ENCODE measurements at places on chromosomes 4 and X.
A peak's percentile ranks its signal among the peaks of the same experiment; 100 is the strongest.

DNA sequence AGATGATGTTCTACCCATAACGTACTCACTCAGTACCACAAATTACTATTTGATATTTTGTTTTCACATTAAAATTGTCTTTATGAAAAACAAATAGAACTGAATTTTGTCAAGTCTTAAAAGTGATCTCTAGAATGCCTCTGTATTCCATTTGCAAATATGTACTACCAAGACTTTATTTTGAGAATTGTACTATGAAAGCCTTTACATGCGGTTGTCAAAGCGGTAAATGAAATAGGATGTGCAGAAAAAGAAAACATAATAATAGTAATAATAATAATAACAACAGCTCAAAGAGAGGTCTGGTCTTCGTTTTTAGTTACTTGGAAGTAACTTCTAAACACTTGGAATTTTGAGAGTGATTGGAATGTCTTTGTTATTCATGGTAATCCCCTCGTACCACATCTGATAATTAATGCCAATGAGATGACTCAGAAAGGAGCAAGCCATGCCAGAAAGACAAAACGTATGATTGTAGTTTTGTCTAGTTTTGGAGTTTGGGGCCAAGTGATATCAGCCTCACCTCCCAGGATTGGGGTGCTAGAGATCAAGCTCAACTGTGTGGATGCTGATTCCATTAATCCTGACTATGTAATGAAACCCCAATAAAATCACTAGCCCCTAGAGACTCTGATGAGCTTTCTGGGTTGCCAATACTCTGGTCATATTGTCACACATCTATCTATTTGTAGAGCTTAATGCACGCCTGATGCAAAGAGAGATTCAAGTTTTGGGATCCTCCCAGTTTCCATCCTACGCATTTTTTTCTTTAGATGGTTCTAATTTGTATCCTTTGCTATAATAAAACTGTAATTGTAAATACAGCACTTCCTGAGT, 20.2 kb upstream of the CTSO start:
- no peak for DNase-seq

- DNase-seq, result peak; percentile 6
Measured at GRCh38 chr4:24032371-24032989, 142.6 kb upstream of the PPARGC1A start.

DNA sequence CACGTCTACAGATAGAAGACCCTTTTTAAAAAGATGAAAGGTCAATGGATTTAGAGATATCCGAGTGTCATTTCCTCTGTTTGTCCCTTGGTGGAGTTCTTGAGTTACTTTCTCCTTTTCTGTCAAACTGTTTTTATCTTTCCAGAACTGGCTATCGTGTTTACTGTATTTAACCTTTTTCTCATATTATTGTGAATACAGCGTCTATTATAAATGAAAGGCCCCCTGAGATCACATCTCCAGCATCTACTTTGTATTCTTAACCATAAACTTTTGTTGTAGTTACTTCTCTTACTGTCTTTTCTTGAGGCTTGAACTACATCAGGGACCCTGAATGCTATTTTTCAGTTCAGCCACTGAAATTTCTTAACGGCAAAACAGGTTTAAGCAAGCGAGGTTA, 4.0 kb upstream of the PCDH7 start:
- DNase-seq, result peak; percentile 6

- no peak for DNase-seq
Measured at GRCh38 chr4:96670381-96670780, 830.5 kb downstream of the PDHA2 start.

- DNase-seq, result no peak
Measured at GRCh38 chr4:94527556-94528233, 76.0 kb downstream of the PDLIM5 start.

DNA sequence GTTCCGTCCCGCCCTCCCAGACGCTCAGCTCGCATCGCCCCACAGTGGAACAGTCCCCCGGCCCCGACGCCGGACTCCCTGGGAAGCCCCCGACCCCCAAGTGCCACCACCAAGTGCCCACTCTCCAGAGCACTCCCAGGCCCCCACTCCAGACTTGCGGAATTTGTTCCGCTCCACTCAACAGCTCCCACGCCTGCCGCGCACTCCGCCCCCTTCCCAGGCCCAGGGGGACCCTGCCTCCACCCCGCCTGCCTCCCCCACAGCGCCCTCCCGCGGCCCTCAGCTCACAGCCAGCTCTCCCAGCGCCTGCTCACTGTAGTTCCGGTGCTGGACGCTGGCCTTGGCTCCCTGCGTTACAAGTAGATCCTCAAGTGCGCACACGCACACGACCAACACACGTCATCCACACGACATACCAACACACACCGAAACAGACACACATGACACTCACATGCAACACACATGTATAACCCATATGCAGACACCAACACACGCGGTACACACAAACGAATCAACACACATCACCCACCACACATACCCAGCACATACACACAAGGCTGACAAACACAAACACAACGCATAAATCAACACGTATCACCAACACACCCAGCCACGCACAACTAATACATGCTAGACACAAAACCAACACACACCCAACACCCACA, 8.0 kb downstream of the MSX1 start:
- DNase-seq, result no peak

DNA sequence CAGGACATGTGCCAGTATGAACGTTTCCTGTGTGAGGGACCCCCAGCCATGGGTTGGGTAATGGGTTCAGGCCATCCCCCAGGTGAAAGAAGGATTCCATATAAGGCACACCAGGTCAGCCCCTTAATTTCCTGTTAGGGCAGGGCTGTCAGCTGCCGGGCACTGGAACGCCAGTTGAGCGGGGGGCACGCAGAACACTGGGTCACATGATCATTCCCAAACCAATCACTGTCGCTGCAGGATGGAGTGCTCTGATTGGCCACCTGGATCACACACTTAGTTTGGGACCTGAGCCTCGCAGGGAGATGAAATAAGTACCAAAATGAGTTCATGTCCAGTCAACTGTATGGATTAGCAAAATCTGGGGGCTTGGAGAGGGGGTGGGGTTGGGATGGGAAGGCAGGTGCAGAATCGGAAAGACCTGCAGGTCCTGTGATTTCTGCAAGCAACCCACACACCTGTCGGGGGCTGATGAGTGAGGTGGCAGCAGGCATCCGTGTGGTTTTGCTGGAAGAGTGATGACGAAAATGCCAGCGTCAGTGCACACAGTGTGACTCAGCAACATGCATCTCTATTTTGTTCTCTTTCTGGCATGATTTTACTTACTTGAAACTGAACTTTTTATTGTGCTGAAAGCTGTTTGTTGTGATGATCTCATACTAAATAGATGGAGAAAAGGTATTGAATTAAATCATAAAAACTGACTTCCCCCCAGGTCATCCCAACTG, 32.2 kb downstream of the RNF212 start:
- no peak for DNase-seq

Data from A549 (cell line).